RWPE2 (cell line): ENCODE measurements at places on chromosomes 7 and 10.

GRCh38 chr7:43619213-43620012 is 36.5 kb downstream of the STK17A start:
- peaks cover 14% of the 10 kb centered on the region for H3K4me1 ChIP-seq
- peak overlapping the region; percentile 38 for H3K27ac ChIP-seq
- no peak for DNase-seq
- no peaks in the 10 kb centered on the region for H3K27me3 ChIP-seq
- peaks cover 100% of the 10 kb centered on the region for H3K36me3 ChIP-seq
- H3K4me3 ChIP-seq = no peak overlapping the region

DNA sequence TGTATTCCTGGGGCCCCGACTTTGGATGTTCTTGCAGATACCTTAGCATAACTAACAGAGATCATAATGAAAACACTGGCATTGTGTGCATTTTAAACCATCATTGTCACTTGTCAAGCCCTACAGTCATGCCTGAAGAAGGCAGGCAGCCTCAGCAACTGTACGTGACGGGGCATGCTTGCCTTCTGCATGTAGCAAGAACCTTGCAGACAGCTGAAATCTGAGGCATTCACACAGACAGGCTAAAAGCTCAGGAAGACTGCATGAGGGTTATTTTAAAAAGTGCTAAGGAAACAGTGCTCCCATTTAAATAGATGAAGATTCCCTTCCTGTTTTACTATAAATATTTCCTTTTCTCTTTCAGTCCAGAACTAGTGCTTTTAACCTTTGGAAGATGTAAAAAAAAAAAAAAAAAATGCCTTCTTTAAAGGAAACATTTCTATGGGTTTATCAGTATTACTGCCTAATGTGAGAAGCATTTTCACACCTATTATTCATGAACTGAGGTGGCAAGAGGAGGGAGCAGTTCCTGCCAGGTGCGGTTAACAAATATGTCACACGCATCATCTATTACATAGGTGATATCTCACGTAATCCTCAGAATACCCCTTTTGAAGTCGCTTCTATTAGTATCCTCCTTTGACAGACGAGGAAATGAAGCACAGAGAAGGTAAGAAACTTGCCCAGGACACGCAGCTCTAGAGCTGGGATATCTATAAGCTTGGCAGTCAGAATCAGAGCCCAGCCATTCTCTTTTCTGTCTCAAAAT is 88.1 kb downstream of the PRKCQ start:
- H3K36me3 ChIP-seq = no peaks in the 10 kb centered on the region
- H3K27me3 ChIP-seq = no peaks in the 10 kb centered on the region
- peak overlapping the region; percentile 71 for H3K27ac ChIP-seq
- peaks cover 26% of the 10 kb centered on the region for H3K4me1 ChIP-seq

GRCh38 chr10:73997461-73997786 is 492 bp upstream of the VCL start:
- H3K36me3 ChIP-seq = peaks cover 25% of the 10 kb centered on the region
- H3K4me3 ChIP-seq = peak overlapping the region; percentile 81
- peaks cover 21% of the 10 kb centered on the region for H3K4me1 ChIP-seq
- DNase-seq = no peak
- H3K27me3 ChIP-seq = no peaks in the 10 kb centered on the region
- peak overlapping the region; percentile 89 for H3K27ac ChIP-seq

DNA sequence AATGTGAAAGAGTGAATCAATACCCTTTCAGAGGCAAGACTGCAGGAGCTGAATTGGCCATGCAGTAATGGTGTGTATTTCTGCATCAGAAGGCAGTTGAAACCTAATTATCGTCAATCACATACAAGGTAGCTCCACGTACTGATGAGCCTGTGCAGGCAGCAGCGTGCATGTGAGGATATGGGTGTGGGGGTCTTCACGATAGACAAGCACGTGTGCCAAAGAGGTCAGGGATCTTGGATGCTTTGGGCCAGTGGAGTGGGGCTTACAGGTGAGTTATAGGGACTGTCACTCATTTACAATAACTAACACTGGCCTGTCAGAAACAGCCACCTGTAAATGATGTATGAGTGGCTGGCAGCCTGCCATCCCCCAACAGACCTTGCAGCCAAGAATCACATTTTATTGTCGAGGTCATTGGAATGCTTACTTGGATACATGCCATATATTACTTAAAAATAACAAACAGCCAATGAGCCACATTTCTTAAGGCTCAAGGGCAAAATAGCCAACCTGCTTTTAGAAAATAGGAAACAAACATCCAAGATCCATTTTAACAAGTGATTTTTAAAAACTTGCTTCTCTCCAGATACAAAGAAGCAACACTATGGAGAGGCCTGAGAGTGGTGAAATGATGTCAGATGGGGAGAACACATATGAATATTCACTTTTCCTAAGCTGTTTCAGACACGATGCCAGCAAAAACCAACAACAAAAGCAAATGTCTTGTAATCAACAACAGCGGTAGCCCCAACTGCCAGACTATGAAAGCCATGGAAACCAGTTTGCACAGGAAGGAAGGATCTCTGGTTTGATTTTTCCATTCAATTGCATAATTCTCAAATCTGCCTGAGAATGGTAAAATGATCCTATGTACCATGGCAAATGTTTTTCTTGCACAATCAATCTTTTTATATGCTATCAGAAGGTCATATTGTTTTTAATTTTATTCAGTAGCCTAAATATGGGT is 210.7 kb downstream of the SKAP2 start:
- H3K27ac ChIP-seq = no peak overlapping the region
- peaks cover 12% of the 10 kb centered on the region for H3K4me1 ChIP-seq
- H3K27me3 ChIP-seq = no peaks in the 10 kb centered on the region
- H3K36me3 ChIP-seq = no peaks in the 10 kb centered on the region
- DNase-seq = no peak
- no peak overlapping the region for H3K4me3 ChIP-seq

GRCh38 chr10:103058034-103058433 is 135.0 kb downstream of the NT5C2 start:
- H3K27me3 ChIP-seq = no peaks in the 10 kb centered on the region
- H3K4me3 ChIP-seq = no peak overlapping the region
- H3K36me3 ChIP-seq = no peaks in the 10 kb centered on the region
- H3K4me1 ChIP-seq = no peaks in the 10 kb centered on the region
